Fibroblast of skin of left biceps (primary cell): ENCODE measurements at places on chromosomes 1 and 21.

GRCh38 chr1:88890791-88891317 lies 513 bp downstream of the GTF2B start:
- no peak for DNase-seq

DNA sequence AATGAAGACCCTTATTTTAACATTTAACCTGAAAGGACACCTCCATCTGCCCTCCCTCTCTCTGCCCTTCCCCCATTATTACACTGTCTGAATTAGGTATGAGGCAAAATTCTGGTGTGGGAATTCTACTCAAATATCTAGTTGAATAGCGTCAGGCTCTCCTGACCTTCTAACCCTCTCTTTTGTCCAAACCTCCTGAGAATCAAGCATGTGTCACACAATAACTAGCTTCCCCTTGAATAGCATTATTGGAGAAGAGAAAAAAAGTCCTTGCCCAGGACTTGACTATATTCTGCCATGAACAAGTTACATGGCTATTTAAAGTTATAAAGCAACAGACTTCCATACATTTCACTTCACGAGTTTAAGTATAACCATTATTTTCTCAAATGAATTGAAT lies 35.5 kb downstream of the USH2A start:
- no peak for DNase-seq

DNA sequence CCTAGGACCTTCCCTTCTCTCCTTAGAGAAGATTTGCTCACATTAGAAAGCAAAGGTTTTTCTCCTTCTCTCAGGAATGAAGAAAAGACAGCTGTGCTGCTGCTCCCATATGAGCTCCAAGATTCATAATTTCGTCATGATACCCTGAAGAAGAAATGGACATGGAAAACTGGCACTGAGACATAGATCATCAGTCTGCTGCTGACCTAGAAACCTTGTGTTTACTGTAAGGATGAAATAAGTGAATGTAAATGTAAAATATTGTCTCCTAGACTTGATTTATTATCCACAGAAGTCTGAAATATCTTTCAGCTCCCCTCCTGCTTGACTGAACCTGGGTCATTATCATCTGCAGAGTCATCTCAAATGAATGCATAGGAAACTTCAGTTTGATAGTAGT lies 77.9 kb downstream of the ZC3H11B start:
- DNase-seq = no peak

DNA sequence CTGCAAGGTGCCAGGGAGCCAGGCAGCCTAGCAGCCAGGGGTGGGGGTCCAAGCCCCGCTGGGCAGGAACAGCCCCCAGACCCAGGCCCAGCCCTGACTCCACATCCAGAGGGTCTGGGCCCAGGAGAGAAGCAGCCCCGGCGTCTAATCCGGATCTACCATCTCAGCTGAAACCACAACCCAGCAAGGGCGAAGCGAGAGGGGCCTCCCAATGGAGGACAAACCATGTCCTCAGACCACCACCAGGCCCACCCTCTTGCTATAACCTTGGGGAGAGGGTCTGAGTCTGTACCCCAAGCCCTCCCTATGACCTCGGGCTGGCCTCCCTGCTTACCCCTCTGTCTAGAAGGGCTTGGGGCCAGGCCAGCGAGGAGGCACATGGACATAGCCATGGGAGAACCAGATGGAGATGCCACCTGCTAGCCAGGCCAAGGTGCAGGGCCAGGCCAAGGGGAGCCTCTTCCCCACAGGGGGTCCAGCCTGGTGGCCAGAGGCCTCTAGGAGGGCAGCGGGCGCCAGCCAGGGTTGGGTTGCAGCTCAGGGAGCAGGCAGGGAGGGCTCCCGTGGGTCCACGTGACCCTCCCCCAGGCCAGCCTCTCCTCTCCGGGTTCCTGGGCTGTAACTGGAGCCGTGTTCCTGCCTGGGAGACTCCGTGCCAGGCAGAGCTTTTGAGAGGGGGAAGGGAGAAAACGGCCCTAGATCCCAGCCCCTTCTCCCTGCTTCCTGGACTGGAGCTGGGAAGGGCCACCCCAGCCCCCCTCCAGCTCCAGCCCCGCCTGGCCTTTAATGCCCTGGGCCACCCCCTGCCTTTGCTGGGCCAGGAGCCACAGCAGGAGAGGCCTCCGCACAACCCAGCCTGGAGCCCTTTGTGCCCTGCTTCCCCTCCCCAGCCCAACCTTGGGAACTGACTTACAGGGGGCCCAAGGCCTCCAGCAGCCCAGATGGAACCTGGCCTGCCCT lies 2.5 kb downstream of the WNT9A start:
- DNase-seq = no peak

DNA sequence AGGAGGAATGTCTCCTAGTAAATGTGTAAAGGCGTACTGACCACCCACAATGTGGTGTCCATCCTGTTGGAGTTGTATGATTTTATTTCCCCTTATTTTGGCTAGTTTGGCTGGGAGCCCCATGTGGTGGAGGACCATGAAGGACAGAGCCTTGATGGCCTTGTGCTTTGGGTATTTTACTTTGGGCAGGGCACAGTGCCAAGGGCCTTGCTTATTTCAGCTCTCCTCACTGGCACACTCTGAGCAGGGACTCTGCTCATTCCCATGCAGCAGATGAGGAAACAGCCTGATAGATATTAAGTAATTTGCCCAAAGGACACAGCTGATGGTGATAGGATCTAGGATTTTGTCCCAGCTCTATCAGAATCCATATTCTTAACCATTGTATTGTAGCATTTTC lies 50.2 kb downstream of the SMYD2 start:
- no peak for DNase-seq

- DNase-seq = no peak
Measured at GRCh38 chr1:193479187-193479586, 292.8 kb upstream of the B3GALT2 start.

DNA sequence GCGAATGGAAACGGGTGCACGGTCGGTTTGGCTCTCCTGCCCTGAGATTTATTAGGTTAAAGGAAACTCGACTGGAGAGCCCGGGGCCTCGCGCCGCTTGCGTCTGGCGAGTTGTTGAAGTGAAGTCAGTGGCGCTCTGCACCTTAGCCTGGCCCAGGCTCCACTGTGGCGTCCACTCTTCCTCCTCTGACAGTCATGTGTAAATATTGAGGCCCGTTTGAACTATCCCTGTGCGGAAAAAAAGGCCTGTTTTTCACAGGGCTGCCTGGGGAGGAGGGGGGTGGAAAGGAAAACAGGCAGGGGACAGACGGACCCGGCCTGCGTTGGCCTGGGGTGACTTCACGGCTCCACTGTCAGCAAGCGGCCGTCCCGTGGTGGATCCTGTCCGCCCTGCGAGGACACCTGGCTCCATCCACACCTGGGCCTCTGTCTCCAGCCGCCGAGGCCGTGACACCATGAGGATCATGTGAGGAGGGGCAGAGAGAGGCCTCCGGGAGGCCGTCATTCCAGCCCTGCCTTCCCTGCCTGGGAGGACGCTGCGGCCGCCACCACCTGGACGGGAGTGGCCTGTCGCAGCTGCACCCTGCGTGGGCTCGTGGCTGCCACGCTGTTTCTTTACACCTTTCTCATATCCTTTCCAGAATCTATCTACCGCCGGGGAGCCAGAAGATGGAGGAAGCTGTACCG lies 59.8 kb downstream of the FAAP20 start:
- no peak for DNase-seq

GRCh38 chr1:161706482-161707347 lies at the start of gene FCRLA:
Gene FCRLA (plus strand): TSS chr1:161707229. CDS start chr1:161707265, 36 bp downstream.
- peak; percentile 88 for DNase-seq

- DNase-seq = no peak
Measured at GRCh38 chr21:44800971-44801467, 601 bp downstream of the UBE2G2 start.

GRCh38 chr21:17359781-17360180 lies 153.1 kb upstream of the CXADR start:
- no peak for DNase-seq

GRCh38 chr1:113166473-113166872 lies 93.5 kb downstream of the LRIG2 start:
- no peak for DNase-seq

DNA sequence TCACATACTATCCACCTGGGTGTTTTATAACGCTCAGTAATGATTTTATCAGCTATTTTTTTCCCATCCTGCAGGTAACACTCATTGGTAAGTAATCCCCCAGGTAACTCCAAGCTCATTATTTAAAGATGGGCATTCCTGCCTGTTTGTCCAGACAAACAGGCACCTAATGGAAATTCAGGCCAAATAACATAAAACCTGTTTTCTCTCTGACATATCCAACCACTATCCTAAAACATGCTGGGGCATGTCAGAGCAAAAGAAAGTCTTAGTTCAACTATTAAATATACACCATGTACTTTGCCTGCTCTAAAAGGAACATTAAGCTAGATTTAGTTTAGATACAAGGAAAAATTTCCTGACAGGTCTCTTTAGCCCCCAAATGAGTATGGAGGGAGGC lies 987.7 kb downstream of the TTLL7 start:
- DNase-seq = no peak

- DNase-seq = no peak
Measured at GRCh38 chr1:9201401-9202239, 33.0 kb upstream of the H6PD start.

DNA sequence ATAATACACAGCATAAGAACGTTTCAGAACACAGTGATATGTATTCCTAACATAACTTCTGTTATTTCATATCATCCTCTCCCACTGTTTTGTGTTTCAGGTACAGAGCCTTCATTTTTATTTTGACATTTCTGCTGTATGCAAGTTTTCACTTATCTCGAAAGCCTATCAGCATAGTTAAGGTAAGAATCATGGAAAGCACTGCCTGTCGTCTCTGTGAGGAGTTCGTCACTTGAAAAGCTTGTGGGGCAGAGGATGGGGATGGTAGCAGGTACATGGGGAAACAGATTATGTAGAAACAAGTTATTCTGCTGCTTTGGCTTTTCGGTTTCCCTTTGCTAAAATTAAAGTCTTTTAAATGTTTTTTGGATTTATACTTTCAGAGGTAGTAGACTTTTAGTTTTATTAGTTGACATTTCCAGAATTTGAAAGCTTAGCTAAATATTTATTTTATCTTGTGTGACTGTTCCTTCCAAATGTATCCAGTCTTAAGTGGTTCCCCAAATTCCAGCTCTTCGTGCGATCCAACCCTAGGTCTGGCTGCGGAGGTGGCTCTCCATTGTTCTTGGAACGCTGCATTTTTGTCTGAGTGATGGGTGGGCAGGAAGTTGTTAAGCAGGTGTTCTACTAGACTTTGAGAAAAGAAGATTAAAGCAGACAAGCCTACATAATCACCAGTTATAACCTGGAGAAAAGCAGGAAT lies 12.2 kb downstream of the SLC37A1 start:
- DNase-seq = no peak

DNA sequence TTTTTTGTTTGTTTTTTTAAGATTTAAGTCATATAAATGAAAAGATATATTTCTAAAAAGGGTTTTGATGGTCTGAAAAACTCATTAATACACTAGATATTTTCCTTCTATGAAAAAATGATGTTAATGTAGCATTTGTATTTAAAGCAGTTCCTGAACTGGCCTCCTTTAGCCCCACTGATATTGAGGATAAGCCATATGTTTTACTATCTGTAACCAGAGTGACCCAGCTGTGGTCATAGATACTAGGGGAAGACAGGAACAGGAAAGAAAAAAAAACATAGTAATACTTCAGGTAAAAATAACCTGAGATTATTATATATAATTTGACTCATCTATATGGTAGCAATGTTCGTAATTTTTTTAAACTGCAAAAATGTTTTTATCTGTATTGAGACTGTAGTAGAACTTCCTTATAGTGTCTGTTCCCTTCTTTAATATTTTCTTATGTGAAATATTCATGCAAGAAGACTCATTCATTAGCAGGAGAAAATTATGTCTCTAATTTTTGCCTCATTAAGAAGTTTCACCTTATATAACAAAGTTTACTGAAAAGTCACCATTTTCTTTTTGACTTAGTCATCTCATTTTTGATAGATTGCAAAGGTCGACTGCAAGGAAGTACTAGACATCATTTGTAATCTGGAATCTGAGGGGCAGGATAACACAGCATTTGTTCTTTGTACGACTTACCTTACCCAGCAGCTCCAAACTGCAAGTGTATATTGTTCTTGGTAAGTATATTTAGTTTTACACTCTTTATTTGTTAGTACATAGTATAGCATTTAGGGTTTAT lies 25.6 kb upstream of the TMCO2 start:
- DNase-seq = no peak

- no peak for DNase-seq
Measured at GRCh38 chr1:14323568-14324247, 274.8 kb upstream of the KAZN start.

- DNase-seq = no peak
Measured at GRCh38 chr1:218846181-218846580, 327.5 kb upstream of the LYPLAL1 start.

- no peak for DNase-seq
Measured at GRCh38 chr1:68704800-68705443, 208.0 kb upstream of the DEPDC1 start.

GRCh38 chr1:182203191-182203875 lies 141.8 kb upstream of the ZNF648 start:
- no peak for DNase-seq
